ENCODE measurements at places on chromosomes 12 and 14.

- no peak for DNase-seq
Measured at GRCh38 chr12:130868412-130868811, 3.5 kb upstream of the RAN start.

DNA sequence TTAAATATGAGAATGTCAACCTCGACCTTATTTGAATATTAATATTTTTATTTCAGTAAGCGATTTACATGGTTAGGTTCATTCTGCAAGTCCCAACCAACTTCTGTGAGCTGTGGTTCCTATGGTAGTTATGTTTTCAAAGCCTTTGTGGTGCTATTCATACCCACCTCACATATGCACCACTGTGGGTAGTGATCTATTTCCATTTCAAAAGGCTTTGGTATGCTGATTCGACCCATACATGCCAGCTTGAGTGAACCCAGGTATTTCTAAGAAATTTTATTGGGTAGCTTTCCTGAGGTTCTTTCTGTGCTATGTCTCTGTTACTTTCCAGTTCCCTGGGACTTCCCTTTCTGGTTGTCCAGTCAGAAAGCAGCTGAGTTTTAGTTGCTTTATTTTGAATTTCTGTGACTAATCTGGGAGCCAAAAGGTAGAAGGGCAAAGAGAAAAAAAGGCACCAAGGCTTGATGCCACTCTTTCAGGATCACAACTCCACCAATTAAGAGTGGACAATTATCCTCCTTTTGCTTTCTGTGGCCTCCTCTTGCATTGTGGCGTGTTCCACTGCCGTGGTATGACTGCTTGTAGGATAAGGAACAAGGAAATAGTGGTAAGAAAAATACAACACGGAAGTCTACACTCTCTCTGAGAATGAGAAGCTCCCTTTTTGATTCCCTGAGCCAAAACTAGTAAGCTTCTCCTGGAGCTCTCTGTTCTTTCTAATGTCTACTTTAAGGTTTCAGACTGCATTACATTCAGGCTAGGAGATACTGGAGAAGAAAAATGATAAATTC lies 729.1 kb downstream of the NOVA1 start:
- no peak for DNase-seq

GRCh38 chr12:109776624-109777023 lies 56.6 kb downstream of the TRPV4 start:
- no peak for DNase-seq

- DNase-seq = peak; percentile 76
Measured at GRCh38 chr12:122072031-122072970, 6.3 kb upstream of the MLXIP start.

- no peak for DNase-seq
Measured at GRCh38 chr14:83163016-83163415, 1629.4 kb upstream of the SEL1L start.

- no peak for DNase-seq
Measured at GRCh38 chr12:131349397-131350127, 361.3 kb upstream of the SFSWAP start.

GRCh38 chr14:65080960-65081747 lies 21.2 kb downstream of the MAX start:
- DNase-seq = no peak

GRCh38 chr14:101237252-101237616 lies 324.1 kb upstream of the DIO3 start:
- no peak for DNase-seq

- peak; percentile 57 for DNase-seq
Measured at GRCh38 chr14:96741151-96741977, 55.8 kb upstream of the VRK1 start.

- no peak for DNase-seq
Measured at GRCh38 chr12:109800536-109800935, 32.7 kb downstream of the TRPV4 start.

All from hematopoietic multipotent progenitor cell treated with erythropoietin and hydrocortisone succinate and interleukin-3 and kit ligand, for 15 days (in vitro differentiated cells).